ENCODE measurements at places on chromosomes 4 and X.

- peak; percentile 82 for DNase-seq
These were observed 54.6 kb upstream of the GPR78 start for GRCh38 chr4:8525383-8526120.

DNA sequence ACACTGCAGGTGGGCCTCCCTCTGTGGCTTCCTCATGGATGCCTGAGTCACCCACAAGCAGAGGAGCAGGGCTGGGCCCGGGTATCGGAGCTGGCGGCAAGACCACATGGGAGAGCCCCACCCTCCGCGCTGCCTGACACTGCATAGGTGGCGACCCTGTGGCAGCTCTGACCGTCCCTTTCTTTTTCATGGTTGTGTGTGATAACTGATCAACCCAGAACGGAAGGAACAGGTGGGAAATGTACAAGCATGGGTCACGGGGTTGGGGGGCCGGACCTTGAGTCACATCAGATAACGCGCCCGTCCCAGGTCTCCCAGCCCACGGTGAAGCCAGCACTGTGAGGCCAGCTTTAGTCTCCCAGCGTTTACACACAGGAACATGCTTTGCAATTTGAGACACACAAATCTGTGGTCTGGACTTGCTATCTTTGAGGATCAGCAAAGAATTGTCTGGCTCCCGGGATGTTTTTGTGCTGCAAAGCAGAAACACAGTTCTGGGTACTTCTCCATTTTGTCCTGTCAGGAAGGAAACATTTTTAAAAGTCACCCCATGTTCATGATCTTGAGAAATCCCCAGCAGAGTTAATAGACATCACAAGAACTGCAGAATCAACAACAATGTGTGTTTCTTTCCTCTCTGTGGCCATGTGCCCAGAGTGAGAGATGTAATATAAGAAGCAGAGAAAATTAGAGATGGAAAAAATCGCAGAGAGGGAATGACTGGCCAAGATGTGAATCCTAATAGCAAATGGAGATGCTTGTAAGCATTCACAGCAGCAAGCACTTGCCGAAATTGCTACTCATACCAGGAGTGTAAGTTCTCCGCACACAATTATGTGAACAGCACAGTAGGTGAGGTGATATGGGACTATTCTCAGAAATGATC lies 70.1 kb upstream of the CBR4 start:
- DNase-seq, result peak; percentile 43

DNA sequence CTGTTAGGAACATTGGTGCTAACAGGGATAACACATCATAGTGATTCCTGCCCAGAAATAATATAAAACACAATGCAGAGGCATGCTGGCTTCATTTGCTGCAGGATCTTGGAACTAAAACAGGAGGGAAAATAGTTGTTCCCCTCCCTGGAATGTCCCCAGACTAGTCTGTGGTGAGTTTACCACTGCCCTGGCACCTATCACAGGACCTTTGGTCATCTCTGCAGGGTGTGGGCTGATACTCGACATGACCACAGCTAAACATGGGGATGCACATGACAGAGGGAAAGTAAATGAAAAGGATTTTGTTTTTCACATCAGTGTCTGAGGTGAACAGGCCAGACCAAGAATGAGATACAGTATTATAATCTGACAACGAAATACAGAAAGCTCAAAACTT lies 160.2 kb upstream of the DKK2 start:
- no peak for DNase-seq

DNA sequence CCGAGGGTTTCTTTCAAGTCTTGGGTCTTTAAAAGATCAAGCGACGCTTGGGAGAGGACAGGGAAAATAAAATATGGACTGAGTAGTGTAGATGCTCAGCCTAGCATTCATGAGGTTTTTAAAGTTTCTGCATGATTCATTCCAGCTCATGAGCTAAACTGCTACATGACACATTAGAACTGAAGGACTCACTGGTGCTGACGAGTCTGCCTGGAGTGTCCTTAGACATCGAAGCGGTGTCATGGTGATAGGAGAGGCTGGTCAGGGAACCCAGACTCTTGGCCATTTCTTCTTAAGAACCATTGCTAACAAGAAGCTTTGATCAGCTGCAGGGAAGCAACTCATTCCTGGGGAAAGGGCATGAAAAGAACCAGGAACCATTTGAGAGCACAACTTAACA lies 158.6 kb downstream of the TRIML1 start:
- peak; percentile 80 for DNase-seq
